ENCODE measurements at places on chromosomes 13 and 19. TPM values are rescaled to one million over a fixed set of nuclear protein-coding genes. Genes with fewer than 3 reads are reported as not detected.

ZNF222 gene
- total RNA-seq: 4.9 TPM

DNA sequence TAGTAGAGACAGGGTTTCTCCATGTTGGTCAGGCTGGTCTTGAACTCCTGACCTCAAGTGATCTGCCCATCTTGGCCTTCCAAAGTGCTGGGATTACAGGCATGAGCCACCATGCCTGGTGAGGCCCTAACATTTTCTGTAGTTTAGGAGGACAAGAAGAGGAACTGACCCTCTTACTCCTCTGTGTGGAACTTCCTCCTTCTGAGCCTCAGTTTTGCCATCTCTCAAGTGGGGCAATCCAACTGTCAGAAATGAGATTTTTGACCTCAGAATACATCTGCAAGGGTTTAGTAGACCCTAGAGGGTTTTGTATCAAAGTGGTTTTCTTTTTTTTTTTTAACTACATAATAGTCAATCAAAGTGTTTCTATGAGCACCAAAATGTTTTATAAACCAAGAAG is 2.4 kb downstream of the DKKL1 start:
- H3K4me1 ChIP-seq: peaks cover 8% of the 10 kb centered on the region
- H3K27ac ChIP-seq: no peak overlapping the region

GRCh38 chr19:34355201-34355600 is 9.8 kb upstream of the GPI start:
- no peak overlapping the region for H3K27ac ChIP-seq
- peaks cover 14% of the 10 kb centered on the region for H3K4me1 ChIP-seq
- no peak overlapping the region for H3K4me3 ChIP-seq
- DNase-seq: no peak
- no peaks in the 10 kb centered on the region for H3K27me3 ChIP-seq
- peaks cover 29% of the 10 kb centered on the region for H3K36me3 ChIP-seq

DNA sequence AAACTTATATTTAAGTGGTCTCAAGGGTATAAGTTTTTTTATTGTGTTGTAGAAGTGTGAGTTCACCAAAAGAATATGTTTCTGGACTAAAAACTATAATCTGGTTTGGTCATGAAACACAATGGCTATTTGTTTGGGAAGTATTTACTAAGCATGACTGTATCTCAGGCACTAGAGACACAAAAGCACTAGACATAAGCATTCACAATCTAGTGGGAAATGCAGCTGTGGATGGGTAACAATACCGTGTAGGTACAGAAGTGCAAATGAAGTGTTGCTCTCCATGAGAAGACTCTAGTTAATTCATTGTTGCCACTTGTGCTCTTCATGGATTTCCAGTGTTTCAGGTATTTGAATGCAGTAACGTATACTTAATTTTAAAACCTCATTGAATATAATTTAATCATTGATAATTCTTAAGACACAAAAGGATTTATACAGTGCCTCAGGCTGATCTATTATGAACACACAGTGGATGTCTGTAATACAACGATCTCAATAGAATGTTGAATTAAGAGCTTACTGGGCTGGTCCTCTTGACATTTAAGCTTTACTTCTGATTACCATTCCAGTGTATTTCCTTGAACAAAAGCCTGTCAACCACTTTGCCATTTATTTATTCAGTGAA is 50.9 kb downstream of the TPT1 start:
- DNase-seq: no peak
- no peaks in the 10 kb centered on the region for H3K36me3 ChIP-seq
- H3K27ac ChIP-seq: no peak overlapping the region
- no peak overlapping the region for H3K4me3 ChIP-seq
- H3K4me1 ChIP-seq: no peaks in the 10 kb centered on the region

ZNF136 gene
- total RNA-seq: 15.1 TPM

- no peak overlapping the region for H3K27ac ChIP-seq
- H3K4me3 ChIP-seq: no peak overlapping the region
- peaks cover 20% of the 10 kb centered on the region for H3K4me1 ChIP-seq
- no peaks in the 10 kb centered on the region for H3K36me3 ChIP-seq
- peak; percentile 66 for DNase-seq
Observed at GRCh38 chr13:113854238-113855011, 9.5 kb downstream of the GAS6 start.

DNA sequence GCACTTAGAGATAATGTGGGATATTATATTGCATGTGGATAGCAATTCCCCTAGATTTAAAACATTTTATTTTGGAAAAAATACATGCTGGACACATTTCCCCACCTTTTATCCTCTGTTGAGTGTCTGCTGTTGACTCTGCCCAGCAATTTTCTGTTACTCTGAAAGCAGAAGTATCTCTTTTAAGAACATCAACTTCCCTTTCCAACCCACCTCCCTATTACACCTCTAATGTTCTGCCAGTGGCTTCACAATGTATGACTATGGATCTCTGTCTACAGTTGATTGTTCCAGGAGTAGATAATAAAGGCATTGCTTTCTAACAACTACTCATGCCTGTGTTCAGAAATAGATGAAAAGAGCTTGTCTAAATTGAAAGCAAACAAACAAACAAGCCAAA is 754.8 kb upstream of the SLITRK6 start:
- no peaks in the 10 kb centered on the region for H3K4me1 ChIP-seq
- H3K36me3 ChIP-seq: no peaks in the 10 kb centered on the region
- no peak for DNase-seq

WTIP gene
- total RNA-seq: 7.4 TPM

GRCh38 chr19:3759482-3760254 is 1.8 kb downstream of the APBA3 start:
- no peaks in the 10 kb centered on the region for H3K27me3 ChIP-seq
- H3K27ac ChIP-seq: no peak overlapping the region

ZNF726 gene
- not detected for total RNA-seq

DNA sequence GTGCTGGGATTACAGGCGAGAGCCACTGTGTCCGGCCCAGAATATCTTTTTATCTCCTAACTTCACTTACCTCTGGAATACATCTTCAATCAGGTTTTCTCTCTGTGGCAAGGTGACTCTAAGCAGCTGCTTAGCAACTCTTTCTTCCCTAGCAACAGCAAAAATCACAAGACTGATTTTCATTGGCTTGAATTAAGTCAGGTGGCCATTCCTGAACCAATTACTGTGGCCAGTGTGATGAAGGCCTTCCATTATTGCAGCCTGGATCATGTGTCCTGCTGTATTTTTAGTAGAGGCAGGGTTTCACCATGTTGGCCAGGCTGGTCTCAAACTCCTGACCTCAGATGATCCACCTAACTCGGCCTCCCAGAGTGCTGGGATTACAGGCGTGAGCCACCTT is 9.0 kb upstream of the LTBP4 start:
- no peak overlapping the region for H3K27ac ChIP-seq
- peaks cover 1% of the 10 kb centered on the region for H3K27me3 ChIP-seq
- H3K4me1 ChIP-seq: no peaks in the 10 kb centered on the region
- H3K36me3 ChIP-seq: no peaks in the 10 kb centered on the region
- DNase-seq: no peak
- H3K4me3 ChIP-seq: no peak overlapping the region

EDDM13 gene
- total RNA-seq: not detected

RGL3 gene
- total RNA-seq: 33.0 TPM

GRCh38 chr13:36395280-36395679 is 37.0 kb upstream of the CCNA1 start:
- no peak overlapping the region for H3K4me3 ChIP-seq
- H3K4me1 ChIP-seq: no peaks in the 10 kb centered on the region
- no peaks in the 10 kb centered on the region for H3K36me3 ChIP-seq
- DNase-seq: no peak

Measured in adrenal gland (tissue), 19 donors.